ENCODE measurements at places on chromosomes 12 and 14.

- no peak for DNase-seq
These were observed 220.1 kb upstream of the C14orf180 start for GRCh38 chr14:104359301-104359968.

DNA sequence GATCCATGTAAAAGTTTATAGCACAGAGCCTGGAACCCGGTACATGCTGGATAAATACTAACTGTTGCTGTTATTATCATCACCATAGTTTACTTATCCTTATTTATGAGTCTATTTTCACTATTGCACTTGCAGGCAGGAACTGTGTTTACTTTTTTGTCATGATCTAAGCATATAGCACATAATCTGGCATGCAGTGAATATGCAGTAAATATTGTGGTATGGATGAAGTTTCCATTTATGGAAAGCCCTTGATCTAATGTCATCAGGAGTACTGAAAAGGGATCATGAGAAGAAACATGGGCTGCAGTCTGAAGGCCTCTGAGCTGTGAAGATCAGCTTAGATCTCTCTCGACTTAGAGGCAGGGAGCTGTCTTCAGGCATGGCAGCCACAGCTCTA is 91.6 kb downstream of the KCNK13 start:
- DNase-seq, result no peak

- DNase-seq, result peak; percentile 24
These were observed 68.3 kb downstream of the ALG10B start for GRCh38 chr12:38384816-38385378.

DNA sequence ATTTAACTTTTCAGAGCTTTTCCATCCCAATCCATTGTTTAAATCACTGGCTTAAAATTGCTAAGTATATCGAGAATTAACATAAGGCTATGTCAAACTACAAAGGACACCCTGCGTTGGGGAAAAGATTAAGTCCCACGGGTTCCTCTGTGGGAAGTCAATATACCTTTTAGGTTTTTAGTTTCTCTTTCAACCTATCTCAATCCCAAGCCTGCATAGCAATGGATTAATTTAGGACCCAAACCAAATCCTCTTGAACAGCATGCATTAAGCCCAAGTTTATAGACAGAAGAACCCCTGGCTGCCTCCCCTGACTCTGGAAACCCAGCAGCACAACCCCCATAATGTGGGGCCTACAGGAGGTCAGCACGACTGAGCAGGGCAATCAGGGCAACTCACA is 6.3 kb downstream of the CDCA4 start:
- DNase-seq, result no peak

DNA sequence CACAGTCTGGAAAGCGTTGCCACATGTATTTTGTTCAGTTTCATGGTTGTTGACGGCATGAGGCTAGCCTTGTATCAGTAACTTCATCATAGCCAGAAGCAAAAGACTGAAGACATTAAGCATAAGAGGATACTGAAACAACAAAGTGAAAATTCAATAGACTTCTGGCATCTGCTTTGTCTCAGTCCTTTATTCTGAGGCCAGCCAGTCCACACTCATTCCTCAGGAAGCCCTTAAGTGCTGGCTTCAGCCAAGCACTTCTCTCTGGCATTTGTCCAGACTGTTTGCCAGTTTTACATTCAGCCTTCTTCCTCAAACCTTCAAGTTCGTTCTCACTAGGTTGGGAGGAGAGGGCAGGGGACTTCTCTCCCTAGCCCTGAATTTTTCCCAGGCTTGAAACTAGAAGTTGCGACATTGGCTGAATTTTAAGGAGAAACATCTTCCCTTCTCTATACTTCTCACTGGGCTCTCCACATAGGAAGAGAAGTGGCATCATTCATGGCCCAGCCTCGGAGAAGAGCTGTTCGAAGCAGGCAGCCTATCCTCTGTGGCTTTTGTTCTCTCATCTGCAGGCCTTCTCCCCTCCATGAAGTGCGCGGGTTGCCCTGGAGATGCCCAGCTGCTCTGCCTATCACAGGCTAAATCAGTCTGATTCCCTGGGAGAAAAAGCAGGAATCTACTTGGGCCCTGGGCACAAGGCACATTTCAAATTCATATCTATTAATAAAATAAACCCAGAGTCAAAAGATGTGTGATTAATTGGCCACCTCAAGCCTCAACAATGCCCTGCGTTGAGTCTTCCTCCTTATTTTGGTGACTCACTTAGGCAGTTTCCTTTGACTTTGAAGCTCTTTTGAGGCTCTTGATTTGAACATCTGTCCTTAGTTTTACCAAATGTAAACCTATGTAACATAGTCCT is 130.9 kb upstream of the PLEKHA5 start:
- DNase-seq, result peak; percentile 84

- peak; percentile 40 for DNase-seq
These were observed 11.7 kb downstream of the TPCN1 start for GRCh38 chr12:113232840-113233585.

GRCh38 chr12:65590318-65590717 is 234.0 kb upstream of the HMGA2 start:
- DNase-seq, result no peak

- DNase-seq, result no peak
These were observed 484 bp downstream of the RIC8B start for GRCh38 chr12:106774808-106775524.

- no peak for DNase-seq
These were observed 162.6 kb downstream of the PPFIA2 start for GRCh38 chr12:81596558-81596957.

GRCh38 chr12:81208187-81208911 is 130.5 kb downstream of the ACSS3 start:
- DNase-seq, result no peak

- peak; percentile 30 for DNase-seq
These were observed 25.1 kb downstream of the ANKS1B start for GRCh38 chr12:99959549-99960170.

GRCh38 chr14:101032433-101032832 is 128.9 kb upstream of the RTL1 start:
- DNase-seq, result no peak

DNA sequence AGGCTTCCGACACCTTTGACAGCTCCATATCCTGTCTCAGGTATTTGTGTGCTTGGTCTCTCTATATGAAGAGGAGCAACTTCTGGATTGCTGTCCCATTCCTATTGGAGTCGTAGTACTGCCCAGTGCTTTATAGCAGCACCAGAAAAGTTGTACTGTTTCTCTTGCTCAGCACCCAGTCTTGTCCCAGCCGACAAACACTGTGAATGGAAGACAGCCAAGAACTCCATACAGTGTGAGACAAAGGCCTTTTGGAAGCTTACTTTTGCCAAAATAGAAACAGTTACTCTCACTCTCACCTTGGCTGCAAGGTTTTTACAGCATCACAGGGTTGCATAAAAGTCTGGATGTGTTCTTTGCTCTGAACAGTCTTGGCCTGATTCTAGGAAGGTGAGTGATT is 105.3 kb downstream of the TGFB3 start:
- DNase-seq, result no peak

GRCh38 chr14:33408291-33408690 is 469.6 kb downstream of the NPAS3 start:
- peak; percentile 2 for DNase-seq

DNA sequence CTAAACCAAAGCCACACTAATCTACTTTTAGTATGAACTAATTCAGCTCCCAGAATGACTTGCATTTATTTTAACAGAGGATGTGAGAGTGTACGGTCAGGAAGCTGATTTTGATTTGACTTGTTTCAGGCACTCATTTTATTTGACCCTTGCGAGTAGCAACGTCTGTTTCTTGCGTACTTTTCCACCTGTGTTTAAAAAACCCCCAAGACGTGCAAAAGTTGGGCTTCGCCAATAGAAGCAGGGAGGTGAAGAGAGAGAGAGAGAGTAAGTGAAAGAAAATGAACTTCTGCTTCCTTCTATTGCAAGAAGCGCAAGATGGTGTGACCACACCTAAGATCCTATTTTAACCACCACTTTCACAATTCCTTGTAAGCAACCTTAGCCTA is 6.7 kb upstream of the SLC15A4 start:
- no peak for DNase-seq

DNA sequence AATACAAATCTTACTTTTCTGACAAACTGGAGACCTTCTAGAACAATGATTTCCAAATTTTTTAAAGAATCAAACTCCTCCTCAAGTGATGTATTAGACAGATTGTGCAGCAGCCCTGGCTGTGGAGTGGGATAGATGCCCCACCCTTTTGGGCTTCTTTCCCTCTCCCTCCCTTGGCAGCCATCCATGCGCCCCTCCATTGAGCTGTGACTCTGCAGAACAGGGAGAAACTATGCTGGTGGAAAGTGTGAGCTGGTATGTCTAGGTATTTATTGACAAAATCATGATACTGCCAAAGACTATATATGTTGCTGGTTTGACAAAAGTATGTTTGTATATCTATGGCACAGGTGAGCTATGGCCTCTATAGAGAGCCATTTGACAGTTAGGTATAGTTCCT is 138.5 kb downstream of the KTN1 start:
- DNase-seq, result peak; percentile 46

- peak; percentile 61 for DNase-seq
These were observed 483 bp downstream of the POC1B start for GRCh38 chr12:89525305-89525823.

DNA sequence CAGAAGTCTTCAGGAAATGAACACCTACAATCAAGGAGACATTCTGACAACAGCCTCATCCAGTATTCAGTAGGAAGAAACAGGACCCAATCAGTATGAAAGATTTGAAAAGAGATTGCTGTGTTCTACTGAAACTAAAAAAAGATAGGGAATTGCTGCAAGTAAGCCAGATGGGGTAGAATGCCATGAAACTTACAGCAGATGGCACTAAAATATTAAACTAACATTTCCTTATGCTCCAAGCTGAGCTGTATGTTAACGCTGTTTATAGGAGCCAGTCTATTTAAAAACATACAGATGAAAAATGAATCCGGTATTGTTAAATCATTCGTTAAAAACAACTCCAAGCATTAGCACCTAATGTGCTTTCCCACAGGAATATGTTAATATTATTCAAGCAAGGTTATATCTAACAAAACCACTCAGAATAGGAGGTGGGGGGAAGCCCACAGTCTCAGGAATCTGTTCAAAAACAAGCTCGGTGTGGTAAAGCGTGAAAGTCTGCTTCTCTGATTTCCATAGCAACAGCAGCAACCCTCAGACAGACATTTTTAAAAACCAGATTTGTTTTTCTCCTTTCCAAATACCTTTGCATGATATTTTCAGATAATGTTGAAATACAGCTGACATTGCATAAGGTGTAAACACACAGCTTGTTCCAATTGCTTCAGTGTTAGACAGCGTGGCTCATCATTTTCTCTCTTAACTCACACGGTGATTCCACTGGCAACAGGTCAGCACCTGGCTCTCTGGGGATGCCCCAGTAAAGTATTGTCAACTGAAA is 131.4 kb upstream of the CCDC175 start:
- no peak for DNase-seq

DNA sequence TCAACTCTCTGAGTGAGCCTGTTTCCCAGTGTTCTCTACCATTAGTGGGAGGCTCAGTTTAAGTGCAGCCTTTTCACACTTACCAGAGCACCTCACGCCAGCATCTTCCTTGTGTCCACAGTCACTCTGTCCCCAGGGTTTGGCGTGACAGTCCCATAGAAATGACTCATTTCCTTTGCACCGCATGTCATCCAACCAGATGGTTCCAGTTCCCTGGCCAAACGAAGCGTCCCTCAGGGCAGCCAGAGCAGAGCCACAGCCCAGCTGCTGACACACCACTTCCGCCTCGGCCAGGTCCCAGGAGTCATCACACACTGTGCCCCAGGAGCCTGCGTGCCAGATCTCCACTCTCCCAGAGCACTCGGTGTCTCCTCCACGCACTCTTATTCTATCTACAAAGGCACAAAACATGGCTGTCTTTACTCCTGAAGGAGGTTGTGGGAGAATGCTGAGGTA is 65.4 kb downstream of the ACSM4 start:
- DNase-seq, result peak; percentile 22

DNA sequence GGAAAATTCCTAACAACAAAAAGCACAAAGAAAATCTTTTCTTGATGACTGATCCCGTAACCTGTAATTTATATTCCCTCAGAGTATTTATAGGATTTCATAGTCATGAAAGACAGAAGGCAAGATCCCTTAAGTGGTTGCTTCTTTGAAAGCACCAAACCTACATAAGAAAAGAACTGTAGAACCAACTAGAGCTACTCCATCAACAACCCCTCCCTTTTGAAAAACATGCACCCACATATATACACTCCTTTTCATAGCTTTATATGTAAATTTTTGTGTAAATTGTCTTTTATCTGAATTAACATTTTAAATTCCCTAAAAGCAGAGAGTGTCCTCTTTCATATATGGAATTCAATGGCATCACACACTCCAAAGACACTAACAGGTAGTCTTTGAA is 215.3 kb downstream of the CEP128 start:
- no peak for DNase-seq

GRCh38 chr12:46050805-46051204 is 60.4 kb upstream of the SCAF11 start:
- no peak for DNase-seq

- no peak for DNase-seq
These were observed 535.4 kb downstream of the RPS29 start for GRCh38 chr14:49050822-49051221.

DNA sequence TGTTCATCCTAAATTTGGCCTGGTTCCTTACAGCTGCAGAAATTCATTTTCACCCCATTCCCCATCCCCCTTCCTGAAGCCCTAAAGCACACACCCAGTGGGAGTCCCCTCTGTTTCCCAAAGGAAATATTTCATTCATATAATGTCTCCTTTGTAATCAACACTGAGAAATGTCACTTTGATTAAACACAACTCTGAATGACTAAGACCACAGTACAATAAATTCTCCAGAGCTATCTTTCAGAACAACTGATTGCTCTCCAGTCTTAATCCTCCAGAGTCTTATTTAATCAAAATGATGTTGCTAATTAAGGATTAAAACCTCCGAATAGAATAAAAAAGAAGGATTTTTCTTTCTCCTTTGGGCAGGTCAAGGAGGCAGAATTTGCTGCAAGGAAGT is 6.4 kb downstream of the SLC15A5 start:
- no peak for DNase-seq

DNA sequence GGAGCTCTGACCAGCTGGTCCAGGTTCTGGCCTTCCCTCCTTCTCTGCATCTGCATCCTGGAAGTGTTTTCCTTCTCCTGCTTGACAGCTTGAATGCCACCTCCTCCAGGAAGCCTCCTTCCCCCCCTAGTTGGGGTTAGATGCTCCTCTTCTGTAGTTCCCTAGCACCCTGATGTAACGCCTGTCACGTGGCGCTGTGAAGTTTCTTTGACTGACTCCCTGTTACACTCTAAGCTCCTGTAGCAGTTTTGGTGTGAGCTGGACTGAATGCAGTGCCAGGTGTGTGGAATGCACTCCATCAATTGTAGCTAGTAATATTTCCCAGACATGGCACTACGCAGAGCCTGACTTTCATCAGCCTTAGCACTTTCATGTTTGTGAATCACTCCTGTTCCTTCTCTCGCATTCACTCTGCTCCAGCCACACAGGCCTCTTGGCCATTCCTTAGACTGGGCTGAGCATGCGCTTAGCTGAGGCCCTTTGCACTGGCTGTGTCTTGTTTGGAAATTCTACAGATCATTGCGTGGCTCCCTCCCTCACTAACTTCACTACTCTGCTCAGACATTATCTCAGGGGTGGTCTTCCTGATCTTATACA is 2.1 kb upstream of the FAIM2 start:
- no peak for DNase-seq
